Activated CD4-positive, alpha-beta T cell treated with anti-CD3 and anti-CD28 coated beads, Interleukin-2, amount 10 ng/mL, durations not matched to agents 24 days and 14 days (primary cell): ENCODE measurements at places on chromosomes 5 and 9. TPM values are rescaled to one million over a fixed set of nuclear protein-coding genes. Genes with fewer than 3 reads are reported as not detected.

DNA sequence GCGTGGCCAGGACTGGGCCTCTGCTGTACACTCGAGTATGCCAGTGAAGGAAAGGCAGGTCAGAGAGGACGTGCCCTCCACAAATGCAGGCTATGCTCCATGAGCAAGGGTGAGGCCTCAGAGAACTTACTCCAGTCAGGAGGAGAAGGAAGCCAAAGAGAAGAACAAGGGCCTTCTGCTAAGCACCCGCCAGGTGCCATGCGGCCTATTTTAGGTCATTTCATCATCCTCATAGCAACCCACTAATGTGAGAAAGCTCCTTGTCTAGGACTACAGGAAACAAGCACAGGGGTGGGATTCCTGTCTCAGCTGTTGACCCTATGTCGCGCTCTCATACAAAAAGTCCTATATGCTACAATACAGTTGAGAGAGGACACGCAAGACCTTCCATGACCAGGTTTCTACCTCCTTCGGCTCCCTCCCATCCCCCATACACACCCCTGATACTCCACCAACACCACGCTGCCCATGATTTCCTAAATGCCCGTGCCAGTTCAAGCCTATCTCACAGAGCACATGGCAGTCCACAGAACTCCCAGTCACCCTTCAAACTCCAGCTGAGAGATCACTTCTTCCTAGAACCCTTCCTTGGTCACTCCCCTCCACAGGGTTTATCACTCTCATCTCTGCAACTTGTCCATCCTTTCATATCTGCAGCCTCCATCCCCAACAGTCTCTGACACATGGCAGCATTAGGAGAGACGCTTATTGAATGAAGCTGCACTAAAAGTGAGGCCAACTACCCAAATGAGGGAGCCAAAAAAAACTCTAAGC, 26.8 kb downstream of the PSMB7 start:
- no peak overlapping the region for H3K27ac ChIP-seq
- peaks cover 21% of the 10 kb centered on the region for H3K36me3 ChIP-seq
- no peak overlapping the region for H3K4me3 ChIP-seq
- no peaks in the 10 kb centered on the region for H3K27me3 ChIP-seq
- H3K4me1 ChIP-seq, result peaks cover 19% of the 10 kb centered on the region

PIK3R1 gene
- 35.2 and 38.6 TPM in 2 replicates for total RNA-seq

DNA sequence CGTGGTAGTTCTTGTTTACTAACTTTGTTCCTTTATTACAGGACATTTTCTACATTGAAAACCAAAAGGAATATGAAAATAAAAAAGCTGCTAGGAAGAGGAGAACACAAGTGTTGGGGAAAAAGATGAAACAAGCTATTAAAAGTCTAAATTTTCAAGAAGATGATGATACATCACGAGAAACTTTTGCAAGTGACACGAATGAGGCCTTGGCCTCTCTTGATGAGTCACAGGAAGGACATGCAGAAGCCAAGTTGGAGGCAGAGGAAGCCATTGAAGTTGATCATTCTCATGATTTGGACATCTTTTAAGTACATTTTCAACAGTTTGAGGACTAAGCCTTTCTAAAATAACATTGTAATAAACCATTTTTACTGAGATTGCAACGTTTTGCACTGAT, 23.8 kb downstream of the PHAX start:
- H3K4me3 ChIP-seq, result no peak overlapping the region
- no peaks in the 10 kb centered on the region for H3K27me3 ChIP-seq
- no peak for DNase-seq
- H3K27ac ChIP-seq, result peak overlapping the region; percentile 34
- peaks cover 28% of the 10 kb centered on the region for H3K36me3 ChIP-seq
- peaks cover 12% of the 10 kb centered on the region for H3K4me1 ChIP-seq

PCDHAC2 gene
- not detected in 2 replicates for total RNA-seq

TNC gene
- total RNA-seq, result 0.43 and 0.98 TPM in 2 replicates

ROR2 gene
- total RNA-seq, result 0.40 and 0.43 TPM in 2 replicates

GRCh38 chr5:165152058-165152457, 1646.6 kb downstream of the MAT2B start:
- no peak for DNase-seq
- no peak overlapping the region for H3K4me3 ChIP-seq
- H3K36me3 ChIP-seq, result no peaks in the 10 kb centered on the region
- H3K27ac ChIP-seq, result no peak overlapping the region
- H3K27me3 ChIP-seq, result no peaks in the 10 kb centered on the region
- no peaks in the 10 kb centered on the region for H3K4me1 ChIP-seq

OR13C2 gene
- total RNA-seq, result not detected in 2 replicates

ZNF366 gene
- total RNA-seq, result not detected in 2 replicates

DNA sequence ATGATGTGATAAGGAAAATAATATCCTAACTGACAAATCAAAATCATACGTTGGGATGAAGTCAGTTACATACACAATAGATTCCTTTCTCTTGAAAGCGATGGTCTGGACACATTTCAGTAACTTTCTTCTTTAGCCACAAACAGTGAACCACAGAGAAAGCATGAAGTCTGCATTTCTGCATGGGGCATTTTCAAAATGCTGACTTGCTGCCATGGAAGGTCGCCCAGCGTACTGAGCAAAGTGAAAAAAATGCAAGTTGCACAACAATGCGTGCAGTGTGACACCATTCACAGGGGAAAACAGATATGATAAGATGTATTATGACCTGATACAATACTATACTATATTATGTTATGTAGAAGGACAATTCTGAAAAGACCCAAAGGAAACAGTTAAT, 146.3 kb downstream of the SNX18 start:
- H3K36me3 ChIP-seq, result peaks cover 4% of the 10 kb centered on the region
- no peak overlapping the region for H3K27ac ChIP-seq
- H3K27me3 ChIP-seq, result peaks cover 7% of the 10 kb centered on the region
- peaks cover 4% of the 10 kb centered on the region for H3K4me1 ChIP-seq
- H3K4me3 ChIP-seq, result no peak overlapping the region
- no peak for DNase-seq

PRUNE2 gene
- 0.40 and 0.50 TPM in 2 replicates for total RNA-seq

- H3K27me3 ChIP-seq, result no peaks in the 10 kb centered on the region
- no peaks in the 10 kb centered on the region for H3K4me1 ChIP-seq
- H3K36me3 ChIP-seq, result no peaks in the 10 kb centered on the region
- no peak overlapping the region for H3K27ac ChIP-seq
These were observed 120.6 kb upstream of the PUM3 start for GRCh38 chr9:2964470-2964869.

GCNT4 gene
- 0.52 and 0.70 TPM in 2 replicates for total RNA-seq

POC5 gene
- 20.8 and 21.3 TPM in 2 replicates for total RNA-seq
